ENCODE measurements at places on chromosomes 3 and 15. TPM values are rescaled to one million over a fixed set of nuclear protein-coding genes. Genes with fewer than 3 reads are reported as not detected.
A peak's percentile ranks its signal among the peaks of the same experiment; 100 is the strongest.

UBAP1L gene
- 2.0 TPM for total RNA-seq

KLHL6 gene
- total RNA-seq, result 2.0 TPM

GOLGA6L10 gene
- 1.3 TPM for total RNA-seq

GPR176 gene
- 2.5 TPM for total RNA-seq

OSTN gene
- total RNA-seq, result 0.16 TPM

PLA1A gene
- 2.2 TPM for total RNA-seq

IGDCC3 gene
- total RNA-seq, result not detected

CYP1A1 gene
- not detected for total RNA-seq

- H3K36me3 ChIP-seq, result no peaks in the 10 kb centered on the region
- no peaks in the 10 kb centered on the region for H3K27me3 ChIP-seq
- no peak overlapping the region for H3K4me3 ChIP-seq
- DNase-seq, result no peak
- H3K27ac ChIP-seq, result no peak overlapping the region
- H3K4me1 ChIP-seq, result no peaks in the 10 kb centered on the region
Observed at GRCh38 chr15:70494517-70494851, 268.9 kb downstream of the UACA start.

GRCh38 chr3:46614431-46614830, 2.1 kb downstream of the FAM240A start:
- H3K27me3 ChIP-seq, result no peaks in the 10 kb centered on the region
- no peak for DNase-seq
- H3K4me1 ChIP-seq, result no peaks in the 10 kb centered on the region
- no peak overlapping the region for H3K27ac ChIP-seq
- H3K36me3 ChIP-seq, result no peaks in the 10 kb centered on the region

- DNase-seq, result no peak
- no peaks in the 10 kb centered on the region for H3K27me3 ChIP-seq
- no peak overlapping the region for H3K27ac ChIP-seq
- no peak overlapping the region for H3K4me3 ChIP-seq
- no peaks in the 10 kb centered on the region for H3K4me1 ChIP-seq
- H3K36me3 ChIP-seq, result no peaks in the 10 kb centered on the region
Observed at GRCh38 chr15:60928210-60928609, 300.9 kb downstream of the RORA start.

- peak; percentile 67 for DNase-seq
- no peak overlapping the region for H3K27ac ChIP-seq
- no peaks in the 10 kb centered on the region for H3K36me3 ChIP-seq
- H3K27me3 ChIP-seq, result no peaks in the 10 kb centered on the region
Observed at GRCh38 chr15:94412979-94413746, 181.8 kb downstream of the MCTP2 start.

DNA sequence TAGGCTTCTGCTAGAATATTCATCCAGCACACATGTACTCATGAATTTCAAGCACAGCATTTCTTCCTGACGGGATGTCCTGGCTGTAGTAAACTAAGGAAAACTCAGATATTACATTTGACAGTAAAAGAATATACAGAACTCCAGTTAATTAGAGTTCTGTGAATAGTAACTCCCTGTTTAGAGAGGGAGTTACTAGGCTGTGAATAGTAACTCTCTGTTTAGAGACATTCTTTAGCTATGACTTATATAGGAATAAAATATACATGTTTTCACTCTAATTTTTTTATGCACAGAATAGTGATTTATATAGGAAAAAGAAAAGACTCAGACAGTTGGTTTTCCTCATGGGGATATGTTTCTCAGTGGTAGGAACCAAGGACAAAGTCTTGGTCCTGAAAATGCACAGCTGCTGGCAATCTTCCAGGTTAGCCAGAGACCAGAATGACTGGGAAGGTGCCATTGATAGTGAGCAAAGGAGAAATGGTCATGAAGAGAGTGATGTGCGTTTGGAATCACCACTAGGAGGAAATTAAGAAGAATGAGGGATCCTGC, 480.7 kb upstream of the THBS1 start:
- H3K4me1 ChIP-seq, result no peaks in the 10 kb centered on the region
- H3K36me3 ChIP-seq, result no peaks in the 10 kb centered on the region
- peak overlapping the region; percentile 29 for H3K27ac ChIP-seq
- no peak overlapping the region for H3K4me3 ChIP-seq
- H3K27me3 ChIP-seq, result no peaks in the 10 kb centered on the region
- no peak for DNase-seq

DNA sequence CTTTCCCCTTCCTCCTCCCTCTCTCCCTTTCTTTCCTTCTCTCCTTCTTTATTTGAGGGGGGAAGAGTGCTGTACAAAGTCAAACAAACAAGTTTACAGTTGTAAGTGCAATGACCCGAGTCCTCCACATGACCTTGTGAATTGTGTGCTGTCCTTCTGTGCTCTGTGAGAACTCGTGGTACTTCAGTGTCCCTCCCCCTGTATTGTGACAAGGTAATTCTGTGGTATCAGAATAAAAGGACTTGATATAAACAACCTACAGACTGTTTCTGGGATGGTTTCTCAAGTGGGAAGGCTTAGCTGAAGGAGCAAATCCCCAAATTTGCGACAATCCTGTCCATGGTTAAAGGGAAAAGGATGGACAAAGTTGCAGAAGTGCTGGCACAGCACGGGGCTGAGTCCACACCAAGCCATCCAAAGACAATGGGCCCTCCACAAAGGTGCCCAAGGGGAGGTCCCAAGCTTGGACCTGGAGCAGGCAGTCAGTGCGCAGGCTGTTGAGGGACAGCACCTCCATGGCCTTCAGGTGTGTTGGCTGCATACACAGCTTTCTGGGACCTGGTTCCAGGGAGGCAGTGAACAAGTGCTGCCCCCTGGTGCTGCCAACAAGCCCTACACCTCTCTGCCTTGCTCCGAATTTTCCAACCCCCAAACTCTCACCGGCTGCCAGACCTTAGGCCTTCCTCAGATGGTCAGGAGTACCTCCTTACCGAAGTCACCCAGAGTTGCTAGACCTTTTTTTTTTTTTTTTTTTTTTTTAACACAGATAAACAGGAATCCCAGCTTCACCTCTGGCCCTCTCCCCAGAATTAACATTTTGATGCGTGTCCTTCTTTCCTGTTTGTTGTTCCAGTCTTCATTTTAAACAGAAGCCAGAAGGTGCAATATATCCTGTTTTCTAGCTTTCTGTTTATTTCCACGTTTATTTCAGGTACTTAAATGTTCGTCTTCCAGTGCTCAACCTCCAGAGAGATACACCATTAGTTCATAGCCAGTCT, 2.6 kb upstream of the APEH start:
- no peaks in the 10 kb centered on the region for H3K36me3 ChIP-seq
- DNase-seq, result peak; percentile 79
- H3K4me3 ChIP-seq, result no peak overlapping the region
- no peak overlapping the region for H3K27ac ChIP-seq

DNA sequence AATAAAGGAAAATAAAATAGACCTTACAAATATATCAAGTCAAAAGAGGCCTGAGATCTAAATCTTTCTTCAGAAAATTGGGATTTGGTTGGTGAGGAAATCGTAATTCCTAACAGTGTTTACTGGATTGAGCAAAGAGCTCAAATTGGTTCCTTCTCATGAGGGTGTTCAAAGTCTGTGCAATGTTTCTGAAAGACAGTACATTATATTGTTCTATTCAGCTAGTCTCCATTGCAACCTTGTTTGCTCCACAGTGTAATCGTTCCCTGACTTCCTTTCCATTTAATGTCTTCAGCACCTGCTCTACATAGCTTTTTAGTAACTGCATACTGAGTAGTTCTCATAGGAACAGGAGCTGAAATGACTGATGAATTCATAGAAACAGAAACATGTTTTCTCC, 326.8 kb downstream of the SUCLG2 start:
- no peak for DNase-seq
- no peaks in the 10 kb centered on the region for H3K36me3 ChIP-seq
- H3K27me3 ChIP-seq, result no peaks in the 10 kb centered on the region
- no peaks in the 10 kb centered on the region for H3K4me1 ChIP-seq
- H3K27ac ChIP-seq, result no peak overlapping the region

DNA sequence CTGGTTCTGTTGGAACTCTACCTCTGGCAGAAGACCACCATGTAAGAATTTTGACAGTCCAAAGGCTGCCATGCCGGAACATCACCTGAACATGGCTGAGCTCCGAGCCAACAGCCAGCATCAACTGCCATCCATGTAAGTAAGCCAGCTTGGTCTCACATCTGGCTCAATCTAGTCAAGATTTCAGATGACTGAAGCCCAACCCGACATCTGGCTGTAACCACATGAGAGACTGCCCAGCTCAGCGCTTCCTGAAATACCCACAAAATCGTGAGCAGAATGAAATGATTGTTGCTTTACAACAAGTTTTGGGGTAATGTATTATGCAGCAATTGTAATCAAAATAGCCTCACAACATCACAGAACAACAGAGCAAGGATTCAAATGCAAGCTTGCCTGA, 32.9 kb downstream of the GHSR start:
- H3K4me3 ChIP-seq, result no peak overlapping the region
- DNase-seq, result no peak
- no peak overlapping the region for H3K27ac ChIP-seq
- H3K36me3 ChIP-seq, result no peaks in the 10 kb centered on the region
- H3K4me1 ChIP-seq, result no peaks in the 10 kb centered on the region

DNA sequence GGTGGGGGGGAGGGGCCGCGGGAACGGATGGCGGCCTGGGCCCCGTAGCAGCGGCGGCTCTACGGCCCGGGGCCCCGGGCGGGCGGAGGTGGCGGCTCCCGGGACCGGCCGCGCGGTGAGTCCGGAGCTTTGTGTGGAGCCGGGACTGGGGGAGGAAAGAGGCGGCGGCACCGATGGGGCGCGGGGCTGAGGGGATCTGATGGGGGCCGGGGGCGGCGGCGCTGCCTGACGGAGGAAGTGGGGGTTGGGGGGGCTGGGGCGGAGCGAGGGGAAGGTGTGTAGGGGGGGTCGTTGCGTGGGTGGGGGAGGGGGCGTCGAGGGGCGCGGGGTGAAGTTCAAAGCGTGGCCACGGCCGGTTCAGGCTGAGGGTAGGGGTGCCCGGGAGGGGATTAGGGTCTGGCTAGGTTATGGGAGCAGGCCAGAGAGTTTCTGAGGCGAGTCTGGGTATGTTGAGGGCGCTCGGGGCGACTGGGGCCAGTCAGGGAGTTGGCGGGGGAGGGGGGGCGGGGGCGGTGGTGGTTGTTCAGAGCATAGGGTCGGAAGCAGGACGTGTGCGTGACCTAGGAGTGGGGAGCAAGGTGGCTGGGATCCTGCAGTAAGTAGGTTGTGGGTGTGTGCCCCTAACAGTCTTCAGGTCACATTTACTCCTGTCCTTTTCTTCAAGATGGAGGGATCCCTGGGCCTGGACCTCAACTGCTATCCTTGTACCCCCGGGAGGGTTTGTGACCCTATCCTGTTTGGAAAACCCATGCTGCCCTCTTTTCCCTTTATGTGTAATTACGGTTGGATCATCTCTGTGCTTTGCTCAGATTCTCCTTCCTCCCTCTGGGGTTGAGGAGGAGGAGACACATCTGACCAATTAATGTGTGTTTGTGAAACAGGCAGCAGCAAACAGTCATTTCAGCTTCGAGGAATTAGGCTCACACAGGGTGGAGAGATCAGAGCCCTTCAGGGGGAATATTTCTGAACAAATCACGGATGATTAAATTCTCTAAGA, 644 bp downstream of the ZNF609 start:
- H3K27ac ChIP-seq, result peak overlapping the region; percentile 94
- H3K27me3 ChIP-seq, result no peaks in the 10 kb centered on the region
- peak overlapping the region; percentile 96 for H3K4me3 ChIP-seq
- peaks cover 32% of the 10 kb centered on the region for H3K4me1 ChIP-seq
- peak; percentile 28 for DNase-seq

DNA sequence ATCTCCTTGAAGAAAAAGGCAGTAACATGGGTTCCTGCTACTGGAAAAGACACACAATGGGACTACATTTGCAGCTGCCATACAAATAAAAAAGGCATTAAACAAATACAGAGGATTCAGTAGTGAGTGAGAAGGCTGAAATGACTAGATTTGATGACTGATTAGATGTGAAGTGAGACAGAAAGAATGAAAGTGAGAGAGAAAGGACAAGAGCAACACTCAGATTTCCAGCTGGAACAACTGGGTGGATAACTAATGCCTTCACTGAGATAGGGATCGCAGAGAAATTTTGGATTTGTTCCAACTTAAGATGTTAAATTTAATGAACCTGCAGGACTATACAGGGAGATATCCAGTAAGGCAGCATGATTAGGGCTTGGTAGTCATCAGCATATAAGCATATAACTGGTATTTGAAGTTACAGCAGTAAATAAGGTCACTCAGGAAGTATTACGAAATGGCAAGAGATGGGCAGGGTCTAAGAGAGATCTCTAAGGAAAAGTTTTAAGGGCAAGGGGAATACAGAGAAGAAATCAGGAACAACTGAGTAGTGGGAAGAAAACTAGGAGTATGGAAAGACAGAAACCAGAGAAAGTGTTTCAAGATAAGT, 8.2 kb downstream of the OSBPL11 start:
- H3K4me1 ChIP-seq, result peaks cover 55% of the 10 kb centered on the region
- no peaks in the 10 kb centered on the region for H3K27me3 ChIP-seq
- H3K27ac ChIP-seq, result no peak overlapping the region

GRCh38 chr15:84748274-84749110, at the start of gene ZNF592:
ZNF592 (plus strand) TSS chr15:84748592; CDS start chr15:84782676, 34,084 bp downstream.
- no peaks in the 10 kb centered on the region for H3K36me3 ChIP-seq
- peaks cover 69% of the 10 kb centered on the region for H3K4me1 ChIP-seq
- DNase-seq, result peak; percentile 89
- peak within 1 kb of the TSS; percentile 100 for H3K27ac ChIP-seq
- H3K4me3 ChIP-seq, result peak within 1 kb of the TSS; percentile 98
- H3K27me3 ChIP-seq, result no peaks in the 10 kb centered on the region

DNA sequence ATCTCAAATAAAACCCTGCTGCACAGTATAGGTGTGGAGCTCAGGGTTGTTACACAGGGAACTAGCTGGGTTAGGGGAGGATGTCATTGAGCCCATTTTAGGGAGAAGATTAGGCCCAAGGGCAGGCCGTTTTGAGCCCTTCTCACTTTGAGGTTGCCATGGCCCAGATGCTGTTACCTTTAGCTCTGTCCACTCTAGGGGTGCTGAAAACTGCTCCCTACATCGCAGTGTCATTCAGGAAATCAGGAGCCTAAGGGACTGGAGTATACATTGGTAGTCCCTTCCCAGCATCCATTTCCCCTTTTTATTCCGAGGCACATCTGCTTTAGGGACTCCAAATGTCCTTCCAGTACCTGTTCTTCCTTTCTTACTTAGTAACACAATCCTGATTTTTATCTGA, 79.0 kb upstream of the SELENOK start:
- no peak for DNase-seq
- H3K4me1 ChIP-seq, result no peaks in the 10 kb centered on the region
- H3K27ac ChIP-seq, result no peak overlapping the region
- H3K27me3 ChIP-seq, result no peaks in the 10 kb centered on the region
- no peaks in the 10 kb centered on the region for H3K36me3 ChIP-seq

DNA sequence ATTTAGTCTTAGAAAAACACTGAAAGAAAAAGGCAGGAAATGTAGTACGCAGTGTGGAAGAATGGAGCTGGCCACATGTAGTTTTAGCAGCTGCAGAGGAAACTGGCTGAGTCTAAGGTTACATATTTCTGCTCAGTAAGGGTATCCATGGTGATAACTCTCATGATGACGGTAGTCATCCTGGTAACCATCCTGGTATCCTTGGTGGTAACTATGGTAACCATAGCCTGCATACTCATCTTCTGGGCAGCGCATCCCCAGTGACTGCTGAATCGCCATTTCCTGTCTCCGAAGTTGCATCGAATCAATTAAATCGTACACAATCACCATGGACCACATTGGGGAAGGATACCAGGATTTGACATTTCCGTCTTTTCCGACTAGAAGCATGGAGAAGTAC, 35.7 kb downstream of the CCDC80 start:
- H3K27ac ChIP-seq, result no peak overlapping the region
- H3K36me3 ChIP-seq, result no peaks in the 10 kb centered on the region
- DNase-seq, result no peak
- no peak overlapping the region for H3K4me3 ChIP-seq

Measured in transverse colon (tissue), 4 donors.